IMR-90 (cell line): ENCODE measurements at places on chromosomes 11 and 22. TPM values are rescaled to one million over a fixed set of nuclear protein-coding genes. Genes with fewer than 3 reads are reported as not detected.
A peak's percentile ranks its signal among the peaks of the same experiment; 100 is the strongest.

- no peak for DNase-seq
These were observed 1123.4 kb upstream of the RAG2 start for GRCh38 chr11:37721485-37721884.

- peak; percentile 54 for DNase-seq
These were observed 167.1 kb downstream of the C11orf91 start for GRCh38 chr11:33533386-33534052.

GRCh38 chr11:43732225-43732624, 51.7 kb downstream of the HSD17B12 start:
- no peak for DNase-seq

- no peak for DNase-seq
These were observed 429.9 kb upstream of the CCDC90B start for GRCh38 chr11:83715927-83716535.

The DNAJB7 gene
- polyA plus RNA-seq: not detected in 2 replicates
